ENCODE measurements at places on chromosomes 1 and 21. TPM values are rescaled to one million over a fixed set of nuclear protein-coding genes. Genes with fewer than 3 reads are reported as not detected.

- peak; percentile 82 for DNase-seq
Observed at GRCh38 chr1:205591522-205592351, 40.1 kb downstream of the ELK4 start.

- DNase-seq: no peak
Observed at GRCh38 chr1:23420778-23421177, 3.8 kb downstream of the TCEA3 start.

DNA sequence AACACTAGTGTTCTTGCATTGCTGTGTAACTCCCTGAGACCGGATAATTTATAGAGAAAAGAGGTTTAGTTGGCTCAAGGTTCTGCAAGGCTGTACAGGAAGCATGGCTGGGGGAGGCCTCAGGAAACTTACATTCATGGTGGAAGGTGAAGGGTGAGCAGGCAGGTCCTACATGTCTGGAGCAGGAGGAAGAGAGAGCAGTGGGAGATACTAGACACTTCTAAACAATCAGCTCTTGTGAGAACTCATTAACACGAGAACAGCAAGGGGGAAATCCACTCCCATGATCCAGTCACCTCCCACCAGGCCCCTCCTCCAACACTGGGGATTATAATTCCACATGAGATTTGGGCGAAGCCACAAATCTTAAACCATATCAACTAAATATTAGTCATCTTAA lies 30.1 kb downstream of the RNF2 start:
- DNase-seq: no peak

- DNase-seq: no peak
Observed at GRCh38 chr1:3481836-3482375, 27.4 kb downstream of the ARHGEF16 start.

- DNase-seq: no peak
Observed at GRCh38 chr1:200862713-200863415, 9.9 kb upstream of the GPR25 start.

The AKT3 gene
- total RNA-seq: 8.5 TPM

GRCh38 chr1:99455760-99456159 lies 190.2 kb upstream of the PALMD start:
- no peak for DNase-seq

DNA sequence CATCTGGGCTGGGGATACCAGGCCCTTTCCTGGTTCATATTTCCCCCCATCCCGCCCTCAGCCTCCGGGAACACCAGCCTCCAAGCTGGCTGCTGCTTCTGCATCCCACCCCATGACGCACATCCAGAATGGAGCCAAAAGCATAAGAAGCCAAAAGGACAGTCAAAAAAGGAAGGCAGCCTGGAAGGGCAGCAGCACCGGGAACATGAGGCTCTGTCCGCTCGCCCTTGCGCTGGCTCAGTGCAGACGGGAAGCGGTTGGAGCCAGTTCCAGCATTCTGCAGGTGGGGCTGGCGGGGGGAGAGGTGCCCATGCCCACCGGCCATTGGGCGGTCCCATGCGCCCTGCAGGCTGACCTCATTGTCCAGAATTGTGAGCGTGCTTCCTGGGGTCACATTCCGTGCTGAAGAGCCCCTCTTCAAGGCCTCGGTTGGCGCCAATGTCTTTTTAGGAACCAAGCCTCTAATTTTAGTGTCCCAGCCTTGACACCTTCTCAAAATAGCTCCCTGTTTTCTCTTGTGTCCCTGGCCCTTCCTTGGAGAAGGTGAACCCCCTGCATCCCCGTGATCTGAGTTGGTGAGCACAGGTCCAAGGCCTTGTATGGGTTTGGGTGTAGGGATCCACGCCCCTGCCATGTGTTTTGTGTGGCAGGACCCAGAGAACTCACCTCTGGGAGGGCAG lies 28.4 kb upstream of the NPPB start:
- no peak for DNase-seq

DNA sequence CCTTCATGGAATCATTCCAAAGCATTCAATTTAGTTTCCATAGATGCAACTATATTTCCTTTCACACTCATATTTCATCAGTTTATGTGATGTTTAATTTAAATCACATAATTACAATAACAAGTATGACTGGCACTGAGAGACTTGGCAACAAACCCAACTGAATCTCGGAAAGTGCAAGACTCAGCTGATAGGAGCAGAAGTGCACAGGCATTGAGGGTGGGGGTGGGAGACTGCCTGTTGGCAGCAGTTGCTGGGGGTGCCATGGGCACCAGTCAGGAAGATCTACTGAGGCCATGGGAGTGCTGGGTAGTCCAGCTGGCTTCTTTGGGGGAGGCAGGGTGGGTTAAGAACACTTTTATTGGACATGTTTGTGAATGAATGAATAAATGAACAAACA lies 10.4 kb upstream of the HMGB4 start:
- DNase-seq: no peak

GRCh38 chr1:178324003-178324402 lies 172.8 kb downstream of the CLEC20A start:
- no peak for DNase-seq

The KRTAP21-2 gene
- total RNA-seq: not detected

- DNase-seq: no peak
Observed at GRCh38 chr1:204340081-204340889, 19.4 kb downstream of the PLEKHA6 start.

- DNase-seq: no peak
Observed at GRCh38 chr1:2533365-2533764, 3.3 kb upstream of the HES5 start.

DNA sequence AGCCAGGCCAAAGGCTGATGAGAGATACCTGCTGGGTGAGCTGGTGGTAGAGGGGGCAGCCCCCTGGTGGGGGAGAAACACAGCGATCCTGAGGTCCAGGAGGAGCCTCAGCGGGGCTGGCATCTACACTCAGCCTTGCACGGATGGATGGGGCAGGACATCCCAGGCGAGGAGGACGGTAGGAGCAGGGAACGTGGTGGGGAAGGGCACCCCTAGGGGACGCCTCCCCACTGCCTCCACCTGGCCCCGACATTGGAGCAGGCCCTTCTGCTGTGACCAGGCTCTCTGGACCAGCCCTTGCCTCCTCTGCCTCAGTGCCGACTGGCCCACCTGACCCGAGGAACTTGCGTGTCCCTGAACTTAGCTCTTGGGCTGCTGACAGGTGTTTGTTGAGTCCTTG lies 6.4 kb upstream of the MMEL1 start:
- no peak for DNase-seq

The NSUN4 gene
- total RNA-seq: 20.9 TPM

- no peak for DNase-seq
Observed at GRCh38 chr1:186494832-186495271, 33.9 kb upstream of the PDC start.

DNA sequence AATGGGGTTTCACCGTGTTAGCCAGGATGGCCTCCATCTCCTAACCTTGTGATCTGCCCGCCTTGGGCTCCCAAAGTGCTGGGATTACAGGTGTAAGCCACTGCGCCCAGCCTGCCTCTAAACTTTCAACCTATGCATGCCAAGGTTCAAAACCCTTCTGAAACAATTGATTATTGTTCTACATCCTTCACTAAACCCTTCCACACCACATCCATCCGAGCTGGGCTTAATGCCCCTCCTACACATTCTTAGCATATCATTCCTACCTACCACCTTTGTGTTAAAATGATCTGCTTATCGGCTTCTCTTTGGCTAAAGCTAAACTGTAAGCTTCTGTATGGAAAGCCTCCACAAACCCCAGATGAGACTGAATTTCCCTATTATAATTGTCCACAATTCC lies 40.8 kb upstream of the DOCK7 start:
- DNase-seq: no peak

GRCh38 chr1:26404641-26405040 lies 6.0 kb upstream of the LIN28A start:
- DNase-seq: no peak

DNA sequence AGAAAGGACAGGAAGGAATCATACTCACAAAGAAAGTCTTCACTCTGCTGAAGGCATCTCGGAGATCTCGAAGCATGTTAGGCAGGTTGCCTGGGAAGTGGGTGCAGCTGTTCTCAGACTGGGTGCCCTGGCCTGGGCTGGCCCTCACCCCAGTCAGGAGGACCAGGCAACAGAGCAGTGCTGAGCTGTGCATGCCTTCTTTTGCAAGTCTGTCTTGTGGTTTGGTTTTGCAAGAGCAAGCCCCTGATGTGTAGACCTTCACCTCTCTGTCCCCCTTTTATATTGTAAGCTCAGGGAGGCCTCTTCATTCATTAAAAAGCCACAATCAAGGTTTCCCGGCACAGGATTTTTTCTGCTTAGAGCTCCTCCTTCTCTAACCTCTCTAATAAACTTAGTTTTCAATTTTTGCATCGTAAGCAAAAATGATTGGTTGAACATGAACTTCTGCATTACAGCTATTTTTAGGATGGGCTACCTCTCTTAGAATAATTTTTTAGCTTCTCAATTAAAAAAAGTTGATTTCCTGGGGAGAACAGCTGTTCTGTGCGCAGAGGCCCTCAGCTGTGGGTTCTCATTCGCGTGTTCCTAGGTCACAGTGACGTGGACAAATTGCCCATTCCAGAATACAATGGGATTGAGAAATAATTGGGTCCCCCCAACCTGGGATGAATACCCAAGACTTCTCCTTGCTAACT lies at the start of gene IL10:
TSS of gene IL10 (minus strand) at position 252 of the 695 bp plus-strand sequence. CDS start at position 193, 59 bp downstream.
- DNase-seq: no peak

DNA sequence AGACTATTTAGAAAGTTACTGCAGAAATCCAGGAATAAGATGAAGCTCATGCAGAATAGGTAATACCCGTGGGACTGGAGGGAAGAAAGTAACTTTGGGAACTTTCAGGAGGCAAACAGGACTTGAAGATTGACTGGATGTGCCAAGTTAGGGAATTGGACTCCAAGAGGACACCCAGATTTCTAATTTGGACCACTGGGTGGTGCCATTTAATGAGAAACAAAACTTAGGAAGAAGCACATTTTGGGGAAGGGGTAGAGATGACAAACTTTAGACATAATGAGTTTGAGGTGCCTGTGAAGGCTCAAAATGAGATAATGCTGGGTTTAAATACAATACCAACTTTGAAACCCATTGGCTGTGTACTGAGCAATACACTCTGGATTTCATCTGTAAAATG lies 3.3 kb upstream of the B4GALT3 start:
- DNase-seq: no peak

The PPIE gene
- total RNA-seq: 86.0 TPM

DNA sequence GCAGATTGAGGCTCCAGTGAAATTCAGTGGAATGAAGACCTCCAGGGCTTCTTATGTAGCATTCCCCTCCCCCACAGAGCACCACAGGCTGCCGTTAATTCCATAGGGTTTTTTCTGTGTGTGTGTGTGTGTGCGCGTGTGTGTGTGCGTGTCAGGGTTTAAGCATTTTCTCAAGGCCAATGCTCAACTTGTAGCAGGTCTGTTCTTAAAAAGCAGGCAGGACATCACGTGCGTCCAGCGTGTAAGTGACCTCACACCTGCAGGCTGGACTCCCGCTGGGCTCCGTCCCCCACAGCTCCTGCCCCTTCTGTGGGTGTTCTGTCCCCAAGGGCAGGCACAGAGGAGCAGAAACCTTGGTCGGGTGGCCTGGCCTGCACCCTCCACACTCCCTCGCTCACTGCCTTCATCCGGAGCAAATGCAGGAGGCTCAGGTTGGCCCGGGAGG lies 5.3 kb downstream of the PRDM16 start:
- DNase-seq: no peak

- no peak for DNase-seq
Observed at GRCh38 chr1:205472737-205473441, 17.0 kb upstream of the BLACAT1 start.

- no peak for DNase-seq
Observed at GRCh38 chr1:162388083-162388594, 6.6 kb downstream of the C1orf226 start.

The GSTM5 gene
- total RNA-seq: 1.4 TPM

- no peak for DNase-seq
Observed at GRCh38 chr1:159338018-159338417, 35.9 kb downstream of the FCER1A start.
